GM19239 (cell line): ENCODE measurements at places on chromosomes 5 and 9.

DNA sequence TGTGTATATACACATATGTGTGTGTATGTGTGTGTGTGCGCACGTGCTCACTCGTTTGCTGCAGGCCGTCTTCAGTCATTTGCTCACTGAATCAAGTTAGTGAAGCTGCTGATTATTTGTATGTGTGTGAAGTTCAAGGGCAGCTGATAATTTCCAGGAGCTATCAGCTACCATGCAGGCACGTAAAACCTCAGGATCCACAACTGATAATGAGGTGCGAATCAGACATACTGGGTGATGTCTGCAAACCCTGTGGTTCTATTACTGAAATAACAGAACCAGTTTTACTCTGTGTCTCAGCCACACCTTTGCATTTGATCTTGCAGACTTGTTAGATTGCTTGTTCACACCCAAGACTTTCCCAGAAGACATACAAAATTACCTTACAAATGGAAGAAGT, 257.6 kb downstream of the TAF11L14 start:
- no peak for DNase-seq

DNA sequence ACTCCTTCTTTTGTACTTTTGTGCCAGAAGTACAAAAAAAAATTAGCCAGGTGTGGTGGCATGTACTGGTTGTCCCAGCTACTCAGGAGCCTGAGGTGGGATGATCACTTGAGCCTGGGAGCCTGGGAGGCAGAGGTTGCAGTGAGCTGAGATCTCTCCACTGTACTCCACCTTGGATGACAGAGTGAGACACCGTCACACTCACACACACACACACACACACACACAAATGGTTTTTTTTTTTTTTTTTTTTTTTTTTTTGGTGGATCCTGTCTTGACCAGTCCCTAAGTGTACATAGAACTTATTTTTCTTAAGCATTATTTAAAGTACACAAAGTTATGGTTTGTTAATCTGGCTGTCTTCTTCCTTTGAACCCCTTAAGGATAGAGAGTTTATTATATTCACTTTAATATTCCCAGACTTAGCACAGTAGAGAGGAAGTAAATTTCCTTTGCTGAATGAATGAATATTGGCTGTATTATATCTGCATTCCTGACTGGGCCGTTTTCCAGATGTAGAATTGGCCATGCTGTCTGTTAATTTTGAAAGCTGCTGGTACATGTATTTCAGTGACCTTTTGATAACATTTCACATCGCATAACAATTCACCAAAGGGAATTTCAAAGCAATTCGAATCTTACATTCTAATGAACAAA, 429.0 kb upstream of the ZNF608 start:
- no peak for DNase-seq

DNA sequence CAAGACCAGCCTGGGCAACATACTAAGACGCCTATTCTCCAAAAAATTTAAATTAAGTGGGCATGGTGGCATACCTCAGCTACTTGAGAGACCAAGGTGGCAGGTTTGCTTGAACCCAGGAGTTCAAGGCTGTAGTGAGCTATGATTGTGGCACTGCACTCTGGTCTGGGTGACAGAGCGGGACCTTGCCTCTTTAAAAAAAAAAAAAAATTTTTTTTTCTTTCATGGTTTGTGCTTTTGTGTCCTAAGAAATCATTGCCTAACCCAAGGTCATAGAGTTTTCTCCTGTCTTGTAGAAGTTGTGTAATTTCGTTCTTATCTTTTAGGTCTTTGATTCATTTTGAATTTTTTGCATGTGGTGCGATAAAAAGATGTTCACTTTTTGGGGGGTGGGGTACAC, 12.3 kb downstream of the GPBP1 start:
- no peak for DNase-seq

DNA sequence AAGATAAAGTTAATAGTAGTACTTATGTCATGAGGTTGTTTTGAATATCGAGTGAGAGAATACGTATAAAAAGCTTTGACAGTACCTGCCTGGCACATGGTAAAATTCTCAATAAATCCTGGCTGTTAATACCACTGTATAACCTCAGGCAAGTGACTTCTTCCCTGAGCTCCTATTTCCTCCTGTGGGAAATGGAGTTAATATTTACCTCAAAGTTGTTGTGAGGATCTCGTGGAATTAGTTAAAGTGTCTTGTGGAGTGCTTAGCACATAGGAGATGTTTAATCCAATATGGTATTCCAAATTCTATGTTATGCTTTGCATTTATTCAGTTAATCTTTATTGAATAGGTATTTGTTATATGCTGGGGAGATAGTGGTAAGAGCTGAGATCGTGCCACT, 18.5 kb downstream of the FOCAD start:
- DNase-seq, result no peak

DNA sequence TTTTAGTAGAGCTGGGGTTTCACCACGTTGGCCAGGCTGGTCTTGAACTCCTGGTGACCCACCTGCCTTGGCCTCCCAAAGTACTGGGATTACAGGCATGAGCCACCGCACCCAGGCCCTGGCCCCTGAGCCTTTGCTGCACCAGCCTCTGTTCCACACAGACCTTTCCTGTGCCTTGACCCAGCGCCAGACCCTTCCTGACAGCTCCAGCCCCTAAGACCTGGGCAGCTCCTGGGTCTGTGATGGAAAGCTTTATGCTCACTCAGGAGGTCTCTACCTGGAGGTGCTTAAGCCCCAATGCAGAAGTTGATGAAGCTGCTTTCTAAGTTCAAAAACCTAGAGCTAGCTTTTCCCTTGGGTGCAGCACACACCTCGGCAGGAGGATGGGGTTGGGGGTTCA, 58.8 kb upstream of the NEK6 start:
- no peak for DNase-seq

- DNase-seq, result no peak
Observed at GRCh38 chr5:9499498-9499876, 46.4 kb downstream of the SEMA5A start.

DNA sequence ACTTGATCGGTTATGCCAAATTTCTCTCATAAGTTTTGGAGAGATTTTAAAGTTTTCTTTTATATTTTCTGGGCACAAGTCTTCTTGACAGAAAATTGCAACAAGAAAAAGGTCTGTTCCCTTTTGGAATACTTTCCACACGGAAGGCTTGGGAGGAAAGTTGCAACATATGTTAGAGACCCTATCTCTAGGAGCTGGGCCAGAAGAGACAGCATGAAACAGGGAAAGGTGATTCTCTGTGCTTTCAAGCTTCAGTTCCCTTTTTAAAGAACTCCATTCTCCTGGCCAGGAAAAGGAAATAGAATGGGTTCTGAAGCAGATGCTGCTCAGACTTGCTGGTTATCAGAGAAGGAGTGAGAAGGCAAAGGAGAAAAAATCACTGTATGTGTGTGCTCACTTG, 368.3 kb downstream of the SPATA31D1 start:
- no peak for DNase-seq

DNA sequence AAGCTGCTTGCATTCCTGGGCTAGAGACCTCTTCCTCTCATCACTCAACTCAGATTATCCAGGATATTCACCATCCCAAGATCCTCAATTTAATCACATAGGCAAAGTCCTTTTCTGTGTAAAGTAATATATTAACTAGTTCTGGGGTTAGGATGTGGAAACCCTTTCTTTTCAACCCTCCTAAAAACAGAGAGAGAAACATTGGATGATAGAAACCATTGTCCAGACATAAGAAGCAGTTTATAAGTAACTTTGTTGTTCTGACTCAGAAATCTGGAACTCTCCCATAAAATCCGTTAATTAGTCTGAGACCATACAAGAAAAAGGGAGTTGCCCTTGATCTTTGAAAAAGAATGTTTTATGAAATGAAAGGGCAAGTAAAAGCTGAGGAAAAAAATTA, 817.1 kb upstream of the CDH9 start:
- DNase-seq, result no peak

- no peak for DNase-seq
Observed at GRCh38 chr5:66351813-66352212, 207.7 kb downstream of the SREK1 start.

GRCh38 chr5:177071666-177072385, 14.9 kb upstream of the FGFR4 start:
- peak; percentile 64 for DNase-seq

DNA sequence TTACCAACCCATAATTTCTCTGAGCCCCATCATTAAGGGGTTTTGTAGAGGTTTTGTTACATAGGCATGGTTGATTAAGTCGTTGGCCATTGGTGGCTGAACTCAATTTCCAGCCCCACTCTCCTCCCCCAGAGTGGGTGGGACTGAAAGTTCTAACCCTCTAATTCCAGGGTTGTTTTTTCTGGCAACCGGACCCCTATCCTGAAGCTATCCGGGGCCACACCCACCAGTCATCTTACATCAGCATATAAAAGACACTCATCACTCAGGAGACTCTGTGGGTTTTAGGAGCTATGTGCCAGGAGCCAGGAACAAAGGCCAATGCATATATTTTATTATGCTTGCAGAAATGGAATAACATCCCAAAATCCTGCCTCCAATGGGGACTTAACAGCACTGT, 186.0 kb downstream of the NXNL2 start:
- DNase-seq, result no peak

- no peak for DNase-seq
Observed at GRCh38 chr5:78587081-78587774, 61.3 kb downstream of the LHFPL2 start.

DNA sequence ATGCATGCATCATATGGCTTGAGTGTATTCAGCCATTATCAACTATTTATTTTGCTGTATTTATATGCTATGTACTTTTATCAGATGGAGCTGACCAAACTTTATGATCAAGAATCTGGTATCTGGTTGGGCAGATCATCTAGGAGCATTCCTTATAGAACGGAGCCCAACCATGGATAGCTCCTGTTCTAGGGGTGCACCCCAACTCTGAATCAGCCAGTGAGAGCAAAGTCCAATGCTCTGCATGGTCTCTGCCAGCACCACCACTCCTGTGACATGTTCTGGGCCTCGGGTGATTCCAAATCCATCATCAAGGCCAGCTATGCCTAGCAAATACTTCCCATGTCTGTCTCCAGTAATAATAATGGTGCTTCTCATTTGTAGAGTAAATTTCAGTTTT, 517.5 kb downstream of the AGTPBP1 start:
- no peak for DNase-seq

- no peak for DNase-seq
Observed at GRCh38 chr9:90132866-90133265, 509.8 kb downstream of the DIRAS2 start.

- DNase-seq, result no peak
Observed at GRCh38 chr5:91586232-91586631, 203.1 kb upstream of the ARRDC3 start.

DNA sequence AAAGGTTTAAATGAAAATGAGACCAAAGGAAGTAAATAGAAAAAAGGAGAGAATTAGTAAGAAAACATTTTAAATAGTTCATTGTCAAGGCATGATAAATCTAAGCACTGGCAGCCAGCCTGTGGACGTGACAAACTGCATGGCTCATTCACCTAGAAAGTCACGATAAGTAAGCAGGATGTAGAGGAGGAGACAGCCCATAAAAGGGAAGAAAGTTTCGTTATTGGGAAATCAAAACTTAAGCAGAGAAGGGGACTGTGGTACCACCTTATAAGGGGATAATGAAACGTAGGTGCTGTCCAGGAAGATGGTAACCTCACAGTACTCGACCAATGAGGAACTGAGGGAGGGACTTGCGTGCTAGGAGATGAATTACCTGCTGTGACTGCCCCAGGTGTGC, 494.5 kb upstream of the GRAMD2B start:
- no peak for DNase-seq

- DNase-seq, result no peak
Observed at GRCh38 chr5:139698490-139699146, 50.5 kb downstream of the CXXC5 start.

GRCh38 chr9:9352877-9353481, 1259.8 kb downstream of the PTPRD start:
- no peak for DNase-seq

- no peak for DNase-seq
Observed at GRCh38 chr9:113853333-113853732, 22.8 kb upstream of the ZNF618 start.

DNA sequence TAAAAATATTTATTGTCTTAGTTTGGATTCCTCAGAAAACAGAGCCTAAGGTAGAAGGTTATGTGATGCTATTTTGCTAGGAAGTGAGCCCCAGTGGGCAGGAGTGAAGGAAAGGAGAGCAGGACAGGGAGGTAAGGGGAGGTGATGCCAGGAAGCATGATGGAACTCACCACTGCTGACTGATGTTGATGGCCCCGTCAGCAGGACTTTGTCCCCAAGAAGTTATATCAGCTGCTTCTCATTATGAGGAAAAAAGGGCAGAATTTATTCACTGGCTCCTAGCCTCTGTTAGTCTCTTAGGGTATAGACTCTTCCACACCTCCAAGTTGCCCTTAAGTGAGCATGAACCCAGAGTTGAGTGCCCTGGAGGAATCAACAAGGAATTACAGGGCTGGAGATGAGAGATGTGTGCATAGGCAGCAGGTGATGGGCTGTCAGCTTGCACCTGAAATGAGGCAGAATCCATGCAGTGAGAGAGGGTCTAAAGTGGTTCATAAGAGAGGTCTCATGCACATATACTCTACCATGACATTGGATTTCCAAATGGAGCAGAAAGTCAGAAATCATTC, 120.6 kb upstream of the NIPBL start:
- DNase-seq, result no peak

GRCh38 chr5:141521244-141521781, 32.4 kb downstream of the PCDHGC5 start:
- DNase-seq, result no peak
